ENCODE measurements at places on chromosomes 4 and X.

DNA sequence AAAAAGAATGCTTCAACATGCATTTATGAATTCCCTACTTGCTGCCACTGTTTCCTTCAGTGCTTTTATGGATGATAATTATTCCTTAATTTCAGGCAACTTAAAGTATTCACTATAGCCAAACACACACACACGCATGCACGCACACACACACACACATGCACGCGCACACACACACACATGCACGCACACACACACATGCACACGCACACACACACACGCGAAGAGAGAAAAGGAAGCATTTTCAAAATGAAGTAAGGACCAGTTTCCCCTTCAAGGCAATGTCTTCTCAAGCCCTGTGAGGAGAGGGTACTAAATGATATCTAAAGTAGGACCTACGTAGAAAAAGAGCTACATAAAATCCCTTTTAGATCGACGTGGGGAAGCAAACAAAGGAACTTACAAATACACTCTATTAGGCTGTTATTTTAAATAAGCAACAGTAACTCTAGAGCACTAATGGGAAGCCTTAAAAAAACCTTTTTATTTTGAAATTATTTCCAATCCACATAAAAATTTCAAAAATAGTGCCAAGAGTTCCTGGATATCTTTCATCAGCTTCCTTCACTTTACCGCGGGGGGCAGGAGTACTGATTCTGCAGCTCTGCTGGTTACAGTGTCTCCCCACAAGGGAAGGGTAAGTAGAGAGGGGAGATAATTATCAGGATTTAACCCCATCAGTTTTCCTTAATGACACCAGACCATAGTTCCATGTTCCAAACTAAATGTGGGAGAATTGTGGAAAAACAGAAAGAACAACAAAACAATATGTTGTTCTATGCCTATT is 13.7 kb downstream of the IRF2 start:
- DNase-seq = no peak

GRCh38 chrX:72128881-72129280 is 2.8 kb downstream of the RTL5 start:
- no peak for DNase-seq

DNA sequence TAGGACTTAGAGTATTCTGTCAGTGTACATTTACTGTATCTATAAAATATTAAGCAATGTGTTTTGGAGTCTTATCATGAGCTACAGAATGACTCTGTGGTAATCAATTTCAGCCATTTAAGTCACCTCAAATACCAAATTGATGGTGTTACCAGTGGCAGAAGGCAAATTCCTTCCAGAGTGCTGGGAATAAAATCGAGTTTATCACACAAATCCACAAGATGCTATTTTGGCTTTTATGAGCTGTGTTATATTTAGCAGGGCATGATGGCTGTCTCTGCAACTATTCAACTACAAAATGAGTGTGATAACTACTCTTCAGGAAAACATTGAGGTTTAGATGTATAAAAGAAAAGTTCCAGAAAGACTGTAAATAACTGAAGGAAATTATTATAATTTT is 78.2 kb downstream of the AREG start:
- no peak for DNase-seq

GRCh38 chrX:153869473-153870287 is 16.3 kb downstream of the L1CAM start:
- no peak for DNase-seq

- DNase-seq = no peak
Measured at GRCh38 chr4:150321113-150321512, 242.9 kb downstream of the DCLK2 start.

- no peak for DNase-seq
Measured at GRCh38 chr4:158292156-158292555, 81.9 kb downstream of the TMEM144 start.

DNA sequence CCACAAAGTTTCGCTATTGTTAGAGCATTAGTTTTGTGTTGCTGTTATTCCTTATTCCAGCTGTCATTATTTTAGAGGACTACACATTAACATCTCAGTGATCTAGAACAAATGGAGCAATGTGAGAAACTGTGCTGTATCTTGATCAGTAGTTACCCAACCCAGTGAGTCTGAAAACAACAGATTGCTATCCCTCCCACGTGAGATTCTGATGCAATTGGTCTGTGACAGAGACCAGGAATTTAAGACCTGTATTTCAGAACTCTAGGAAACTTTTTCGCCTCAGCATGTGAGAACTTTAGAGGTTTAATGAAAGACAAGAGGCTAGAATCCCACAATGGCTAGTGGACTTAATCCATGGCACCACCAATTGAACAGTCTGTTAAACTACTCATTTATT is 35.7 kb upstream of the CDS1 start:
- no peak for DNase-seq

DNA sequence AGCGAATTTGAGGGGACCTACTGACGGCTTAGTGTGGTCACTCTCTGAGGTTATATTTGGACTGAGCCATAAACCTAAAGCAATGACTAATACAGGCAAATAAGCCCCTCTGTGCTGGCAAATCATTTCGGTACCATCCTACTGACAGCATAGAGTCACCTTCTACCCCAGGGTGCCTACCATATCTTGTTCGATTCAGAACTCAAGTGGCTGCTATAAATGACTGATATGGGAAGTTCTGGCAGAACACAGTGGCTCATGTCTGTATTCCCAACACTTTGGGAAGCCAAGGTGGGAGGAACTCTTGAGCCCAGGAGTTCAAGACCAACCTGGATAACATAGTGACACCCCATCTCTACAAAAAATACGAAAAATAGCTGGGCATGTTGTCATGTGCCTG is 226.1 kb upstream of the MBNL3 start:
- no peak for DNase-seq

GRCh38 chr4:149398993-149399392 is 416.6 kb downstream of the IQCM start:
- no peak for DNase-seq

DNA sequence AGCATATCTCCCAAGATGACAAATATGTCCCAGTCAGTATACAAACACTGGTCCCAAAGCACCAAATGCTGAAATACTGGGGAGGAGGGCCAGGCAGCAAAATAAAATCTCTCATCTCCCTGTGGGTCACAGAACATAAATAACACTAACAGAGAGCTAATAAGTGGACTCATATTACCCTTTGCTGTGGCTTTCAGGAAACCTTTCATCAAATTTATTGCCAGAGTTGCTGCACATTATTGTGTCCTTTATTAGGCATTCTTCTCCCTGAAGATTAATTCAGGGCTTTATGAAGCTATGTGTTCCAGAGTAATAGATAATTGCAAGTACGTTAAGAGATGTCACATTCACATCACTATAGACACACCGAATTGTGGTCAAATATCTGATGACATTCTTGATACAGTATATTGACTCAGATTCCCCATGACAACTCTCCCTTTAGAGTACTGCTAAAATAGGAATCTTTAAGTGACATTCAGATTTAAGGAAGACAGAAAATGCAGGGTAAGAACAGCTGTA is 124.1 kb upstream of the PRR32 start:
- DNase-seq = no peak

GRCh38 chr4:182655340-182655739 is 261.8 kb downstream of the DCTD start:
- DNase-seq = no peak

- no peak for DNase-seq
Measured at GRCh38 chrX:22320236-22320873, 47.6 kb downstream of the CBLL2 start.

GRCh38 chr4:78661921-78662521 is 110.5 kb downstream of the ANXA3 start:
- DNase-seq = no peak

DNA sequence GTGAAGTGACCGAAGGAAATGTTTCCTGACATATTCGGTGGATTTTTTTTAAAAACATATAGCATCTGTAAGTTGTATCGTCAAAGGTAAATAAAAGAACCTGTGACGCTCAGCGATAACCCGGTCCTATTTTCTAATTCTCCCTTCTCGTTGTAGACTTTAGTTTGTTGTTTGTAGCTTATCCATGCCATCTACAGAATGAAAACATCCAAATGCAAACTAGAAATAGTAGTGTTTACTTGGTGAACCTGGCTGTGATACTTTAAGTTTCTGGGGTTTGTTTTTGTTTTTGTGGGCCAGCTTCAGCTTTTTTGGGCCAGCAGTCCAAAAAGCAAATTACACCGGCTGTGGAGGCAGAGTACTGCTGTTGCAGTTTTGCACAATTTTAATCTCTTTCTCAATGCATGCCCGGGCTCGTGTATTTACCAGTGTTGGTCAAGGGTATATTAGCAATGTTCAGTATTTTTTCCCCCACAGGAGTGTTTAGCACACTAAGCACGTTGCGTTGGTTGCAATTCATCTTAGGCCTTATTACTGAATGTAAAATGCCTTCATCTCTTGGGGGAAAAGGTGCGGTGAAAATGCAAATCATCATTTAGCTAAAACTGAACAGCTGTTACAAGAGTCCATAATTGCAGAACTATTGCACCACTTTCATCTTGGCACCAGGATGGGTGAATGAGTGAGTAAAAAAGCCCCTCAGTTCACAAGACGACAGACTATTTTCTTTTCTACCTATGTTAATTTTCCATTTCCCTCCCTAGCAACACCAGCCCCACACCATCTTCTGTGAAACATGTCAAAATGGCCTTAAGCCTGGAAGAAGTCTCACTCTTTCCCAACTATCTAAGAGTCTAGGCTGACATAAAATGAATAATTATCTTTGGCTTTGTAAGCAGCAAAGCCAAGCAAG is 1.7 kb upstream of the CNOT6L start:
- no peak for DNase-seq

DNA sequence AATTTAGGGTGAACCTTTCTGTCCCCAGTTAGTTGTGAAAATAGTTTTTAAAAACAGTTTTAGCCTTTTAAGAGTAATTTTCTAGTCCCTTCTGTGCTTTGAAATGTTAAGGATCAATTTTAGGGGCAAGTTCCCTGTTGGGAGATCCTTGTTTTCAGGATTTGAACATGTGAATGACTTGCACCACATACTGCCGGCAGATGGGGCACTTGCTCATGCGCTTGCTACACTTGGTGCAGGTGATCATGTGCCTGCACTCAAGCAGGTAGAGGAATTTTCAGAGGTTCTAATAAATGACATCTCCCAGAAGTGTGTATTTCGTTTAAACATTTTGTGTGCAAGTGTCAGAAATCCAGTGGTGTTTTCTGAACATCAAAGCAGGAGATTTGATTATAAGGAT is 195.9 kb downstream of the CHM start:
- no peak for DNase-seq

- no peak for DNase-seq
Measured at GRCh38 chr4:102843938-102844337, 16.6 kb upstream of the UBE2D3 start.

- DNase-seq = no peak
Measured at GRCh38 chrX:153755136-153755535, 8.9 kb upstream of the PLXNB3 start.

GRCh38 chr4:66923081-66923865 is 622.0 kb downstream of the CENPC start:
- no peak for DNase-seq

GRCh38 chr4:11904117-11904535 is 475.4 kb upstream of the HS3ST1 start:
- no peak for DNase-seq

GRCh38 chr4:127936974-127937373 is 28.0 kb downstream of the MFSD8 start:
- DNase-seq = no peak

DNA sequence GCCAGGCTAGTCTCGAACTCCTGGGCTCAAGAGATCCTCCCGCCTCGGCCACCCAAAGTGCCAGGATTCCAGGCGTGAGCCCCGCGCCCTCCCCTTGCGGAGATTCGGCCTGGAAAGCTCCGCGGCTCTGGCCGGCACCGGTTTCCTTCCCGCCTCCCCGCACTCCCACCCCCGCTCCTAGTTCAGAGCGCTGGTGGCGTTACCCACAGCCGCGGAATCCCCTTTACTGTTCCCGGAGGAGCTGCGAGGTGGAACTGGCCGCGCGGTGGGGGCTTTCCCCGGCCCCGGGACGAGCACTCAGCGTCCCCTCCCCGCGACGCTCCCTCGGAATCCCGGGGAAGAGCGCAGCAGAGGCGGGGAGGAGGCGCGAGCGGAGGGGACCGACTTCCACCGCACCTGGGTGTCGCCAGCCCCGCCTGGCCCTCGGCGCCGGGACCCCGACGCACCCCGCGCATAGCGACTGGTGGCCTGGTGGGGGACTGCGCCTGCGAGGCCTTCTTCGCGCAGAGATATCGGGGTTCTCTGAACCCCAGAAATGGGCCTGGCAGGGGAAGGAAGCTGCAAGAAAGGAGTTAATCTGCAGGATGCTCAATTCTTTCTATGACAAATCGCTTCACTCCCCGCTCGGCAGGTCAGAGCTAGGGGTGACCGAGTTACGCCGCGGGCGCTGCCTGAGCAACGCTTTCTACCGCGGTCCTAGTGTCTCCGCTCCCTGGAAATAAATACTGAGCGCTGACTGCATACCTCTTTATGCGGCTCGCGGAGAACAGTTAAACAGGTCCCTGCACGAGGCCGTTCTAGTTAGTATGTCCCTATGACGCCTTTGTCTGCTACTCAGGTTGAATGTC is 14.6 kb upstream of the SLC25A4 start:
- DNase-seq = peak; percentile 27

- DNase-seq = no peak
Measured at GRCh38 chr4:187124331-187124730, 400.7 kb upstream of the FAT1 start.

GRCh38 chrX:150643958-150644357 is 49.2 kb upstream of the MTMR1 start:
- DNase-seq = no peak

GRCh38 chr4:38765382-38765781 is 17.4 kb downstream of the TLR10 start:
- DNase-seq = no peak

GRCh38 chrX:25156323-25156722 is 140.6 kb upstream of the ARX start:
- DNase-seq = no peak

- no peak for DNase-seq
Measured at GRCh38 chrX:75230296-75230695, 43.6 kb upstream of the UPRT start.

DNA sequence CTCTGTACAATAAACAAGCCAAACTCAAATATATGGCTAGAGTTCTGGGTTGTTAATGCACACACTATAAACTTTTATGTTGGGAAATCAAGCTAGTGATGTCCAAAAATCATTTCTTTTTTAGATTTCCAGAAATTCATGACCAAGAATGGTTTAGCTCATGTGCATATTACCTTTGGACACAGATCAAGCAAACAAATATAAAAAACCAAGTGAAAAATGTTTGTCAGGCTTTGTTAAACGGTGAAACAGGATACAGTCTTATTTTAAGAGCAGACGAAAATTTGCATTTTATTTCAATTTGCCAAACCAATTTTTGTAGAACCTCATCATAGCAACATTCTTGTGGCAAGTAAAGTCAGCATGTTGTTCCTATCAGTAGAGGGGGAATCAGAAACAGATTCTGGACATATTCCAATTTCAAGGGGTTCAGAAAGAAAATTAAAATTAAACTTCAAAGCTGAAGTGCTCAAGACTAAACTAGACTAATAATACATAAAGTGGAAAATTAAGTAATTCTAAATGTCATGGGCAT is 413.6 kb downstream of the TRIML1 start:
- no peak for DNase-seq

GRCh38 chrX:21658152-21658737 is at the start of gene KLHL34:
Gene KLHL34, minus strand, starts transcription at chrX:21658330. Its CDS starts 542 bp downstream, at chrX:21657788.
- no peak for DNase-seq
